ENCODE measurements at places on chromosomes 1 and 21.

DNA sequence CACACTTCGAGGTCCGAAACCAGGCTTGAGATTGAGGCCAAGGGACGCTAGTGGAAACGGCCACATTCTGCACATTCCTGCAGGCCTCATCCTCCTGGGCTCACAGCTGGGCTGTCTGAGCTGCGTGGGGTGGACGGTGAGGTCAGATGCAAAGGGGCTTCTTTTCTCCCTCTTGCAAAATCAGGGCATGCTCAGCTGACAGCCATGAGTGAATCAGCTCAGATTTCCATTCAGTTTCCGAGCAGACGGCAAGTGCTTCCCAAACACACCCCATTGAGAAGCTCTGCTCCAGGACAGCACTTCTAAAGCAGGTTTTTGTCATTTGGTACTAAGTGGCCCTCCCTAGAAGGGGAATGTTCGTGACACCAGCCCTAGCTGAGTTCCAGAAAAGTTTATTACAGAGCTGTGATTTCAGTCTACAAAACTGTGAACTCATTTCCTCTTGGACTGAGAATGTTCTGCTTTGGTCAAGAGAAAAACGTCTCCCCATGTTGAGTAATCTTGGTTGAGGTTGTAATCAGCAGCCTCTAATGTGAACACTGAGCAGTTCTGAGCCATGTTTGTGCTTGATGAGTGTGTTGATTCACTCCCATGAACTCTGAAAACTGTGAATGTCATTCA lies 10.0 kb downstream of the PDPN start:
- peak; percentile 57 for DNase-seq

- DNase-seq = no peak
Measured at GRCh38 chr1:29202053-29202452, 20.4 kb upstream of the SRSF4 start.

- no peak for DNase-seq
Measured at GRCh38 chr1:40679165-40679953, 12.1 kb upstream of the NFYC start.

DNA sequence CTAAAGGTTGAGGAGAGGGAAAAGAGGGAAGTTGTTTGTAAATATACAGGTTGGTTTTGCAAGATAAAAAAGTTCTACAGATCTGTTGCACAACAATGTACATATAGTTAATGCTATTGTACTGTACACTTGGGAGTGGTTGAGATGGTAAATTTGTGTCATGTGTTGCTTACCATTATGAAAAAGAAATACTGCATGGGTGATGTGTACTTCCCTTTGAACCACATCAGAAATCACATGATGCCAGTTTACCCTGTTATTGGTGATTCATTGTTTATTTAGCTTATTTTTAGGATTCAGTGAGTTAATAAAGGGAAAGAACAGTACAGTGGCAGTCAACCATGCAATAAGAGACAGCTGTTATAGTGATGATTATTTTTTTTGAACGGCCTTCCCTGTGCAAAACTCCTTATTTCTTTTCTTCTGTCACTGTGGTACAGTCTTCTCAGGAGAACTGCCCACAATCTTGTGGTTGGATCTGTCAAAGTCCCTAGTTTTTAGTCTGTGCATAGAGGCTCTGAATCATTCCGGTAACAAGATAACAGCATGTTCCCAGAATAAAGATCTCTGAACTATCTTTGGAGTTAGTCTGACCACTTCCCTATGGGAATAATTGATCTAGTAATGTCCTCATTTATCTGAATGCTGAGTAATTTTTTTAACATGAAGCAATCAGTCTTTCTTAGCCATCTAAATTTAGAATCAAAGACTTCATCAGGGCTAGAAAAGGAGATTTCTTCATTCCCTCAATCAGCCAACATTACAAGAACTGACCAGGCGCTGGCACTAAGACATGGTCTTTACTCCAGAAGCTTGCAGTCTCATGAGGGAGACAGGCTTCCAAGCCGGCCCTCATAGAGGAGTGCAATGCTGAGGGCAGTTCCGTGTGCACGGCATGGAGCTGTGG lies 84.2 kb downstream of the SH3GLB1 start:
- peak; percentile 85 for DNase-seq

- DNase-seq = no peak
Measured at GRCh38 chr1:30664103-30664755, 59.2 kb downstream of the MATN1 start.

DNA sequence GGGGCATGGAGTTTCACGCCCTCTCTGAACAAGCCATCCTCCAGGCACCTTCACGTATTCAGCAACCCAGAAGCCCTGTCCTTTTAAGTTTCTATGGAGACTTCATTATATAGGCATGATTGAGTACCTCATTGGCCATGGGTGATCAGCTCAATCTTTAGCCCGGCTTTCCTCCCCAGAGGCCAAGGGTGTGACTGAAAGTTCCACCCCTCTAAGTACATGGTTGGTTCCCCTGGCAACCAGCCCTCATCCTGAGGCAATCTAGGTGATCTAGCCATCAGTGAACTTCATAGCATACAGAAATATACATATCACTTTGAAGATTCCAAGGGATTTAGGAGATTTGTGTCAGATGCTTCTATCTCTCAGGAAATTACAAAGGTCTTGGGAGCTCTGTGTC lies 21.3 kb upstream of the DHX9 start:
- no peak for DNase-seq

DNA sequence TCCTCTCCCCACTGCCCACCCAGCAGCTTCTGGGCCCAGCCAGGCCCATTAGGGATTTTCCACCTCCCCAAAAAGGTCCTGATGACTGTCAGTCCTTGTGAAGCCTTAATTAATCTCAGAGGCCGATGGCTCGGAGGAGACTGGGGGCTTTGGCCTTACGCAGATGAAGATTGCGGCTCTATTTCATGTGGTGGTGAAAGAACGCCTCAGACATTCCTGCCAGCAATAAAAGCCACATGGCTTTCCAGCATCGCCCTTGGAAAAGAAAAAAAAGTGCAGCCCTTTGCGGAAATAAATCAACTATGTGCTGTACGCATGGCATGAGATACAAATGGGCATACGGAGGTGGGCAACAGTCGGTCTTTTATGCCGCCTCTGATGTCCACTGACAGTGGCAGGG lies 6.6 kb upstream of the RUNX3 start:
- DNase-seq = no peak

GRCh38 chr1:87684713-87685205 lies 356.1 kb downstream of the LMO4 start:
- peak; percentile 38 for DNase-seq

- no peak for DNase-seq
Measured at GRCh38 chr1:205030896-205031295, 12.1 kb upstream of the CNTN2 start.

GRCh38 chr1:84996846-84997666 lies at the start of gene MCOLN2:
TSS of gene MCOLN2 (minus strand) at chr1:84997113. CDS start at chr1:84996872, 241 bp downstream.
- DNase-seq = peak; percentile 9

DNA sequence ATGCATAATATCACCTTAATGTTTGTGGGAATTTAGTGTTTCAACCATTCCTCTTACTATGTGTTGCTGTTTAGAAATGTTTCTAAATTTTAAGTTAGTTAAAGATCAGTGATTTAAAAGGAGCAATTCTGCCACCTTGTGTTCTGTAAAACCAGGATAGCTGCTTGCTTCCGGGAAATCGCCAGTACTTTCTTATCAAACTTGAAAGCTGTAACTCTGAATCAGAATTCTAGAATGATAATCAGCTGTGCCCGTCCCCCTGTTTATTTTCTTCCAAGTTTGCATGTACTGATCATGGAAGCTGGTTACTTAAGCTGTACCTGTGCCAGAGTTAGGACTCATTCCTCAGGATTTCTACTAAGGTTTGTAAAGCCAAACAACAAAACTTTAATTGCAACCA lies 656.4 kb downstream of the LTN1 start:
- peak; percentile 70 for DNase-seq

DNA sequence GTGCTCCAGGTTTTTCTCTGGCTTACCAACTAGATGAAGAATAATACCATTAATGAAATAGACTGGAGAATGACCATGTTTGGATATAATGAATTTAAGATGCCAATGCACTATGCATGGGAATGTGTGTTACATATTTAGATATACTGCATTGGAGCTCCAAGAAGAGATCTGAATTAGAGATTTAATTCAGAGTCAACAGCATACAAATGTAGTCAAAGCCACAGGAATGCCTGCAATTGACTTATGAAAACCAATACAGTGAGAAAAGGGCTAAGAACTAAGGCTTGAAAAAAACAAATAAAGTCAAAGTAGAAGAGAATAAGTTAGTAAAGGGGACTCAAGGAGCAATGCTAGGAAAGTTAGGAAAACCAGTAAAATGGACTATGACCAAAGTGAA lies 59.1 kb downstream of the USP24 start:
- peak; percentile 61 for DNase-seq

DNA sequence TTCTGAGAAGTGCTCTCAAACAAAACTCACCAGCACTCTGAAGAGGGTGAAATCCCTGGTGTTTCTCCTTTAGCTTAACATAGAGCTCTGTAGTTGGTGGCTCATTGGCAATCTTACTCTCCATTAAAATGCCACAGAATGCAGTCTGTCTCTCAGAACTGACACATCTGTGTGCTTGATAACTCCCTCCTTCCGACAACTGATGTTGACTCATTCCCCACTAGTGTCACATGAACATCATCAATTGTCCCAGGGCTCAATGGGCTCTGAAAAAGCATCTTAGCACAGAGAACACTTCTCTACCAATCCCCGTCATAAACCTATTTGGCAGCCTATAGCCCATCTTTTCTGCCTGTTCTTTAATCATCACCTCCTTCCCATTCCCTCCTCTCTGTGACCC lies 133.2 kb upstream of the ZC3H11B start:
- DNase-seq = no peak

DNA sequence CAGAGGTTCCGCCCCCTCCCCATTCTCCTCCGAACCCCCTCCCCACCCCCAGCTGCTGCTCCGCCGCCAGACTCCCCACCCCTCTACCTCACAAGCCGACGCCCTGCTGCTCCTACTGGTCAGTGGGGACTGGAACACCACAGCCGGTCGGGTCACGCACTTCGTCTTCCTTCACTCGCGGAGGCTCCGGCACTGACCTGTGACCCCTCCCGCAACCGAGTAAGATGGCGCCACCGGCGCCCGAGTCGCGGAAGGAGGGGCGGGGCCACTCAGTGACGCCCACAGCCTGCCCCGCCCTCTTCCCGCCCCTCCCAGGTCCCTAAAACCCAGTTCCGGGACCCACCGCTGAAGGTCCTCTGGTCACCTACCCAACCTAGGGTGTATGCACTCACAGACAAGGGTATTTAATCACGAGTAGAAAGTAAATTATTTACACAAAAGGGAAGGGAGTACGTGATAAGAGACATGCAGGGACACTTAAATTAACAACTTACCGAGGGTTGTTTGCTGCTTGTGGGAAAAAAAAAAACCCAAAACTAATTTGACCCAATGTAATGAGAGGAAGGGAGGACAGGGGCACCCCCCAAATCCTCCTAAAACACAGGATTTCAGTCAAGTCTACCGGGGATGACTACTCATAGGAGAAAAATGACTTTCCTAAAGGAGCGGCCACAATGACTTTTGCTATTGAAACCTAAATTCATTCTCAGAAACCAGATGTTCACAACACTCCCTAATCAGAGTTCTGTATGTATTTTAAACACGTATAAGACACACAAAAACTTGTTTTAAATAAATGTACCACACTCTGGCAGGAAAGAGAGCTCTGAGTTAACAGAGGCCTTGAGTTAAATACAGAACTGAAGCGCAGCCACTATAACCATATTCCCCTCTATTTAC lies at the start of gene RIT1:
RIT1 (minus strand) TSS at position 194 of the 900 bp plus-strand sequence. CDS start 588 bp downstream, outside the sequence.
- peak; percentile 77 for DNase-seq

DNA sequence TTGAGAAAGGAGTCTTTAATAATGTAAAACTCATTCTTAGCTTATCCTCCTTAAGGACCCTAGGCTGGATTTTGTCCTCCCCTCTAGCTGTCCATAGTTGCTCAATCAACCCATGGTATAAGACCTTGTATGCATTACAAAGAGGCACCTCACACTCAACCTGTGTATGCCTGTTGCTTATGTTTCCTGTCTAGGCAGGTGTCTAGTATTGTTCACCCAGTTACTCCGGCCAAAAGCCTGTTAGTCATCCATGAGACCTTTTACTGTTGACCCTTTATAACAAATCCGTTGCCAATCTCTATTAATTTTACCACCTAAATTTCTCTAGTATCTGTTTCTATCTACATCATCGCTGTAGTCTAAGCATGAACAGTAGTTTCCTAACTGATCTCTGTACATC lies 3.7 kb downstream of the LYPLAL1 start:
- no peak for DNase-seq

- DNase-seq = no peak
Measured at GRCh38 chr1:15579683-15580047, 5.2 kb downstream of the AGMAT start.

GRCh38 chr1:84720221-84720780 lies 30.0 kb upstream of the SSX2IP start:
- no peak for DNase-seq

DNA sequence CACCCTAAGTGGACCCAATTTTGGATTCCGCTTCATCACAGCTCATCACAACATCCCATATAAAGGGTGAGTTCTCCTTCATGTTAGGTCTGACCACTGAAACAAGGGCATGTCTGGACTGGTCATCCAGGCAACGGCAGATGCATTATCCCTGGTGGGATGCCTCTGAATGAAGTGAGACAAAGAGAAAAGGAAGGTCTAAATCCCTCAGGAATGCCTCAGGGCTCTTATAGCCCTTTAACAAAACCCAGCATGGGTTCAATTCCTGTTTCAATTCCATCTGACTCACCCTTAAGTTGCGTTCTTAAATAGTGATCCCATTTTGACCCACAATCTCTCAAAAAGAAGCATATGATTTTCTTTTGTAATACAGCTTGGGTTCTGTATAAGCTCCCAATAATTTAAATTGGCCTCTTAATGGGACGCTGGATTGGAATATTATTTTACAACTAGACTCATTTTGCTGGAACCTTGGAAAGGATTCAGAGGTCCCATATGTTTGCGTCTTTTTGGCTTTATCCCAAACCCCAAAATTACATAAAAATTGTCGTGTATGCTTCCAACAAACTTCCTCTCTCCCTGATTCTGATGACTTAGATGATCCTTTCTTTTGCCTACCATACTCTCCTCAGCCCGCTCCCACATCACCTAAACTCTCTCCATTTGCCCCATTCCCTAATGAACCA lies 287.4 kb upstream of the ZP4 start:
- no peak for DNase-seq

- DNase-seq = no peak
Measured at GRCh38 chr21:45861156-45861870, 120.3 kb upstream of the COL6A1 start.

- DNase-seq = no peak
Measured at GRCh38 chr21:33021667-33022066, 4.1 kb upstream of the OLIG2 start.

GRCh38 chr1:176501599-176501998 lies 38.6 kb downstream of the PAPPA2 start:
- peak; percentile 38 for DNase-seq

GRCh38 chr1:46131093-46131492 lies 1.3 kb downstream of the PIK3R3 start:
- no peak for DNase-seq

DNA sequence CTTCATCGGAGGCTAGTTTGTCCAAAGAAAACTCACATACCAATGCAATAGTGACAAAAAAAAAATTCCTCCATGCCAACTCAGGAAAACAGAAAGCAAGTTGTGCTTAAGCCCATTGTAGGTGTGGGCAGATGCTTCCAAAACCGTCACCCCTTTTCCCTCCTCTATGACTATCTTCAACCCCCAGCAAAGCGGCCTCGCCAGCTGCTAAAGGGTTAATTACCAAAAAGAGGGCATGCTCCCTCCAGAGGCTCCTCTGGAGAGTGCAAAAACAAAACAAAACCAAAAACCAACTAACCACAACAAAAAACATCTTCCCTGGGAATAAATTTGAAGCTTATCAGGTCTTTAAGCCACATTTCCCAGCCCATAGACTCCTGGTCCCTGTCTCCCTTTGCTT lies 1.2 kb downstream of the LMOD1 start:
- DNase-seq = peak; percentile 33

All from fibroblast of skin of back (primary cell).